ENCODE measurements at places on chromosomes 2 and 18. TPM values are rescaled to one million over a fixed set of nuclear protein-coding genes. Genes with fewer than 3 reads are reported as not detected.

The INPP1 gene
- polyA plus RNA-seq = 7.6 TPM

DNA sequence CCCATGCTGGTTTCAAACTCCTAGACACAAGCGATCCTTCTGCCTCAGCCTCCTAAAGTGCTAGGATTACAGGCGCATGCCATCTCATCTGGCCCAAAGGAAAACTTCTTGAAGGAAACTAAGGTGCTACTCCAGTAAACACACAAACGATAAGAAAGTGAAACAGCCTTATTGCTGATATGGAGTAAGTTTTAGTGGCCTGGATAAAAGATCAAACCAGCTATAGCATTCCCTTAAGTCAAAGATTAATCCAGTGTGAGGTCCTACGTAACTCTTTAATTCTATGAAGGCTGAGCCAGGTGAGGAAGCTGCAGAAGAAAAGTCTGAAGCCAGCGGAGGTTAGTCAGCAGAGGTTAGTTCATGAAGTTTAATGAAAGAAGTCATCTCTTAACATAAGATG, 40.8 kb upstream of the POTEE start:
- DNase-seq = no peak

GRCh38 chr2:219473511-219473910, 25.2 kb upstream of the GMPPA start:
- no peak for DNase-seq

DNA sequence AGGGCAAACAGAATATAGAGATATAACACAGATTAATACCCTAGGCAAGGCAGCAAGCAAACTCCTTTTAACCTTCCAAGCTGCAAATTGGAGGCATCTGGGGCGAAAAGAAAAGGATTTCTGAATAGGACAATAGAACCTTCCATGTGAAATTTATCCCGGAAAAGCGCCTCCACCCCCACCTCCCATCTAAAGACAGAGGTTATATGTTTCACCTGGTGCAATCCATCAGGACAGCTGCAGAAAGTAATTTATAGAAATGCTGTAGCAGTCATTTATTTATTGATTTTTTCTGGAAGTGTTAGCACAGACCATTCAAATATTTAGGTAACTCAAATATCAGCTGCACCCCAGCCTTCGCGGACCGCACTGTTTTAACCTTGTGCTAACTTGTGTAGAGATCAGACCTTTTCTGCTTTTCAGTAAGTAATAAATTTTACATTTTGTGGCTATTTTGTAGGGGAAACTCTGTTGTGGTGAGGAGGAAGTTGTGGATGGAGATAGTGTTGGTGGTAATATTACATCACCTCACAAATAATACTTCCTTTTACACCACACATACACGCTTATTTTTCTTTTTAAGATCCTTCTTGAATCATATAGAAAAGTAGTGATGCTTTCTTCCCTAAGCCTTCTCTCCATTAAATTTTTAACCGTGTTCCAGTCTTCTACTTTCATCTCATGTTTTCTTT, 919.3 kb upstream of the CDH2 start:
- peak; percentile 19 for DNase-seq

The EHBP1 gene
- polyA plus RNA-seq = 9.0 TPM

GRCh38 chr2:3185256-3185655, 192.4 kb downstream of the EIPR1 start:
- DNase-seq = no peak

DNA sequence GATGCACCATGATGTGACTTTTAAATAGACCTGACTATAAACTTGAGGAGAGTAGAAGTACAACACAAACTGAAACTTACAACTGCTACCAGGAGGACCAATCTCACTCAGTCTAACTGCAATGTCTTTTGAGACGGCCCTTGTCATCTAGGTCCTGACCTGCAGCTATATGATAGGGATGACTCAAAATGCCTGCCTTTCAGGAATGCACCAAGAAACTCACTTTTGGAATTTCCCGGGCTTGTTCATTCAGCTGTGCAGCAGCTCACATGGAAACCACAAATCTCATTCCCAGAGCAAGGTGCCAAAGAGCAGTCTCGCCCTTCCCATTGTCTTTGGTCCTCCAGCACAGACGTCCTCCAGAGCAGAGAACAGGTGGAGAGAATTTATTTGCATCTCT, 113.7 kb downstream of the SPOPL start:
- DNase-seq = no peak

- no peak for DNase-seq
These were observed 678.3 kb upstream of the ID2 start for GRCh38 chr2:8003462-8004075.

- peak; percentile 58 for DNase-seq
These were observed 55.9 kb upstream of the CTLA4 start for GRCh38 chr2:203811491-203812221.

The CLEC4F gene
- not detected for polyA plus RNA-seq

The SULT1C2 gene
- polyA plus RNA-seq = not detected

The CDC42EP3 gene
- 80.7 TPM for polyA plus RNA-seq

GRCh38 chr2:204681412-204681811, 136.1 kb downstream of the PARD3B start:
- DNase-seq = no peak

GRCh38 chr2:38666556-38666910, 619 bp downstream of the GALM start:
- DNase-seq = peak; percentile 11

DNA sequence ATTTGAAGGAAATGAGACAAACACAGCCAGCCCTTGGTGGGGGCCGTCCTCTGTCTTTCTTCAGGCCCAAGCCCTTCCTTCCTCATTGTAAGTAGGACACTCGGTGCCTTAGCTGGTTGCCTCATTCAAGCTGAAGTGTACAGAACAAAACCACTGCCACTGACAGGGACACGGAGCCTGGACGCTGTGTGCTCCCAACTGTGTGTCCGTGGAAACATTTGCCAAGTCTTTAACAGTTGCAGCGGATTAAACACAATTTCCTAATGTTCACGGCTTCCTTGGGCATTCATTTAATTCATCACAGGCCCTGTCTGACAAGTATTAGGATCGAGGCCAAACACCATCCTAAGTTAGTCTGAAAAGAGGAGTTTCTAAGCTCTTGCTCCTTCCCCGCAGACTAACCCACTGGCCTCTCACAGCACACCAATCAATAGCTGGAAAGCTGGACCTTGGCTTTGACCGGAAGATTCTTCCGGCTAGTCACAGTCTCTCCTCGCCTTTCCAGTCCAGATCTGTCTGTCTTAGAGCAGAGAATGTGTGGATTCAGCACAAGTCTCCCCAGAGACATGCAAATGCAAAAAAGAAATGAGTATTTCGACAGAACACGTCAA, 68.7 kb upstream of the ACSL3 start:
- no peak for DNase-seq

DNA sequence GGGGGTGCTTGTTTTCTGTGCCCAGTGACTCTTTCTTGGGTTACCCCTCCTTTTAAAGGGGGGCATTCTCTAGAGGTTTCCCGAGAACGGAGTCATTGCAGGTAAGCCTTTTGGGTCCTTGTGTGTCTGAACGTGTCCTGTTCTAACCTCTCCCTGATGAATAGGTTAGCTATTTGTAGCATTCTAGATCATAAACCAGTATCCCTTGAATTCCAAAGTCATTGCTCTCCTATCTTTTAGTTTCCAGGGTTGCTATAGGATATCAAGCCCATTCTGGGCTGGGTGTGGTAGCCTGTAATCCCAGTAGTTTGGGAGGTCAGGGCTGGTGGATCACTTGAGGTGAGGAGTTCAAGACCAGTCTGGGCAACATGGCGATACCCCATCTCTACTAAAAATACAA, 65.9 kb upstream of the YWHAQ start:
- DNase-seq = no peak

GRCh38 chr2:190996338-190996946, 17.5 kb downstream of the STAT1 start:
- no peak for DNase-seq

GRCh38 chr2:113072584-113072983, 4.8 kb downstream of the IL1F10 start:
- no peak for DNase-seq

DNA sequence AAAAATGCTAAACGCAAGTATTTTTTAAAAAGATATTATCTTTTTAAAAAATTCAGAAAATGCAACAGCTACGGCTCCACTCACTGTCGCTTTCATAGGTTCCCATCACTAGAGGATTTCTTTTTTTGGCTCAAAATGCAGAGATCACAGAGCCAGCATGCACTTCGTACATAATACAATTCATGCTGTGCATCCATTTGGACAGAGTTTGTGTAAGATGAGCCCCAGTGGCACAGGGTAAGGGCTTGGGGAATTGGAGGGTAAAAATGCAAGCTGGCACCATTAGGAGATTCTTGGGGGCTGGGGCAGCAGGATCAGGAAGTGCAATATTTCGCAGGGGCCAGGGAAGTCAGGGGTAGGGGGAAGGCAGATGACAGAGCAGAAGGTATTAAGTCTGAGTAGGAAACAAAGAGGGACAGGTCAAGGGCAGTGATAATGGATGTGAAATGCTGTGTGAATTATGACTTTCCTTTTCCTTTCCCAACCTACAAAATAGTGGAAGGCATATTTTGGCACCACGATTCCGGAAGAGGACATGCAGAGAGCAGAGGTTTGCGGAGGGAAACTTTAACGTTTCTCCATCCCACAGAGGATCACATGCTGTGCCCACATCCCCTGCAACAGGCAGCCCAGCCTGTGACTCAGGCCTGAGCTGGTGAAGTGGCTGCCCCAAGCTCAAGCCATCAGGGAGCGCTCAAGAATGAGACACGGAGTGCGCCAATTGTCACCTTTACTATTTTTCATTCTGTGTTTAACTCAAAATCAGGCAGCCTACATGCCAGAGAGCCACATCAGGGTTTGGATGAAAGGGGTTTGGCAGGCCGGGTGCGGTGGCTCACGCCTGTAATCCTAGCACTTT, 4.7 kb downstream of the CAPG start:
- peak; percentile 83 for DNase-seq

DNA sequence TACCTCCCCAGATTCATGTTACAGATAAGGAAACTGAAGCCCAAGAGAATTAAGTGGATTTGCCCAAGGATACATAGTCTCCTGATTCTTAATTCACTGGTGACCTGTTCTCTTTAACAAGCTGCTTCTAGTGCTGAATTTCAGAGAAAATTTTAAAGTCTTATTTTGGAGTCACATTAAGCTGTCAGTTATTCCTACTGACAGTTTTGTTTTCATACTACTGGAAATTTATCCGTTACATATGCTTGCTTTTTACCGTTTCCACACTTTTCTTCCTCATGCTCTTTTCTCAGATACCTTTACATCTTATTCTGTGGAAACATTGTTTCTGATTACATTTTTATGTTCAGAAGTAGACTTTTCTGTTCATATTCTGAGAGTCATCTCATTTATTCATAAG, 1.3 kb downstream of the MOB4 start:
- DNase-seq = no peak

- peak; percentile 35 for DNase-seq
These were observed 28.4 kb upstream of the MGAT4A start for GRCh38 chr2:98759338-98759737.

The EFEMP1 gene
- polyA plus RNA-seq = not detected

DNA sequence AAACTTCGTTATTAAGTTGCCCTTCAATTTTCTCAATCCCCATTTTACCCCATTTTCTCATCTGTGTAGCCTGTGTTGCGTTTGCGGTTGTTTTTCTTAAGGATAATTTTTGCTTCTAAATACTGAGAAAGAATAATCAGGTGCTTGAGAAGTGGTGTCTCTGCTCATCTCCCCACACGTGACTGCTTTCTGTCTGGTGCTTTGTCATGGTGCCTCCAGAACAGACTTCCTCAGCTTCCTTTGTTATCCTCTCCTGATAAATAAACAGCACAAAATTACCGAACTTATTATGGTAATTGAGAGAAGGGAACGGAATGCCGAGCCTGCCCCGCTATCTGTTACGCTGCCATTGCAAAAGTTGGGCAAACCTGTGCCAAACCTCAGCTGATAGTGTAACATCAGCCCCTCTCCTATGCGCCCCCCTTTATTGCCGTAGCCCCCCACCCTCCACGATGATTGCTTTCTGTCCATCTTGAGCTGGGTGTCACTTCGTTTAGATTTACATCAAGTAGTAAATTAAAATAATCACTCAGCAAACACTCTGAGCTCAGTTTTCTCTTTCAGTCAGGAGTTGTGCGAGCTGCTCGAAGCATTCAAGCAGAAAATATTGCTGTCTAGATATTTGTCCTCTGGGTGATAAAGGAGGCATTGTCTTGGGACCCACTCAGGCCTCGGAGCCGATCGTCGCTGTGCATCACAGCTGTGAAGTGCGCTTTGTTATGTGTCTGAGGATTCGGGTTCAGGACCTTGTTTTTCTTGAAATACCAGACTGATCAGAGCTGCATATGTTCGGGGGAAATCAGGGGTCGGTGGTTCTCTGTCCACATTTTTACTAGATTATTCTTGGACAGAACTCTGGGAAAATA, 1008.5 kb upstream of the FANCL start:
- no peak for DNase-seq

- no peak for DNase-seq
These were observed 40.2 kb upstream of the LYPD6B start for GRCh38 chr2:148998165-148998830.

DNA sequence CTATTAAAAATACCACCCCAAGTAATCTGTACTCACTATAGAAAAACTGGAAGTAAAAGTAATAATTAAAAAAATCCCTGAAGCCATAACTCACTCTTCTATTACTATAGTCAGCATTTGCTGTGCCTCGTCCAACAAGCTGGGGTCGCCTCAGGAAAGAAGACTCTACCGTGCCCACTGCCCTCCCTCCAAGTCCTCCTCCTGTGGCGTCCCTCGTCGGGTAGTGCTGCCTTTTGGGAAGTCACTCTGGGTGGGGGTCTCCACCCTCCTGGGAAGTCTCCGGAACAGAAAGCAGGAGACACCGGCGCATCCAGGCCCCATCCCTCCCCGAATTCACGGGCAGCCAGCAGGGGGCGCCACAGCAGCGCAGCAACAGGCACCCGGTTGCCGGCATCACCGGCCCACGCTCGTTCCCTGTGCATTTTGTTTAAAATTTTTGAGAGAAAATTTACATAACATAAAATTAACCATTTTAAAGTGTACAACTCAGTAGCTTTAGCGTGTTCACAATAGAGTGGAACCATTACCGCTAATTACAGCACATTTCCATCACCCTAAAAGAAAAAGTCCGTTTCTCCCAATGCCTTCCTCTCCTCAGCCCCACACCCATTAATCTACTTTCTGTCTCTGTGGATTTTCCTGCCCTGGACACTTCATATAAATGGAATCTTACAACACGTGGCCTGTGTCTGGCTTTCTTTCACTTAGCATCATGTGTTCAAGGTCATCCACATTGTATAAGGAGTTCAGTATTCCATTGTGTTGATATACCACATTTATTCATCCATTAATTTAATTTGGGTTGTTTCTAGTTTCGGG, 62.2 kb downstream of the ADNP2 start:
- peak; percentile 61 for DNase-seq

The RFTN2 gene
- not detected for polyA plus RNA-seq

The OTOS gene
- polyA plus RNA-seq = not detected

The ACVR1C gene
- not detected for polyA plus RNA-seq

Data from immature natural killer cell (primary cell).